ENCODE measurements at places on chromosomes 5 and 9.

- no peak for DNase-seq
Observed at GRCh38 chr5:149128023-149128875, 13.0 kb upstream of the ABLIM3 start.

DNA sequence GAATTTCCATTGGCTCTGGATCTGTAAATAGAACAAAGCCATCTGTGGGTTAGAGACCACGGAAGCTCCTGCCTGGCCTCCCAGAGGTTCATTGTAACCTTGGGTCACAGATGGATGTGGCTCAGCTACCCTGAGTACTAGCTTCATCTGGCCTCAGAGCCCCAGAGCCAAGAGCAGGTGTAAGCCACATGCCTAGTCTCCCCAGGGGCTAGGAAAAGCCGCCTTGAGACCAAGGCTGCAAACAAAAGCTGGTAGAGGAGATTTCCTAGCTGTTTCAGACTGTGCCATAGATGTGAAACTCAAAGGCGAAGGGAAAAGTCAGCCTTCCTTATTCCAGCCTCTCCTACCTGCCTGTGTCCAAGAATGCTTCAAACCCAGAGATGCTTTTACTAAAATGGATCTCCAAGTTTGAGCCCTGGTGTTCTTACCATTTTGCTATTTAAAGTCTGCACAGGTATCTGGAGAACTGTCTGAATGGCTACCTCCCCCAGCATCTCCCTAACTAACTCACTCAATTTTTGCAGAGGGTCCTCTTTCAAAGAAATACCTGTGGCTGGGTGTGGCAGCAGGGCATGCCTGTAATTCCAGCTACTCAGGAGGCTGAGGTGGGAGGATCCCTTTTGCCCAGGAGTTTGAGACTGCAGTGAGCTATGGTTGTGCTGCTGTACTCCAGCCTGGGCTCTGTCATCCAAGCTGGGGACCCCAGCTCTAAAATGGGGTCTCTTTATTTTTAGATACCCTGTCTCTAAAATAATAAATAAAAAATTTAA lies 42.3 kb upstream of the MAP1B start:
- DNase-seq, result no peak

- DNase-seq, result no peak
Observed at GRCh38 chr9:95785209-95785608, 90.3 kb upstream of the ERCC6L2 start.

GRCh38 chr5:179680780-179681401 lies at the start of gene CBY3:
TSS of gene CBY3 (minus strand) at chr5:179681034. CDS start at chr5:179680918, 116 bp downstream.
- DNase-seq, result no peak

DNA sequence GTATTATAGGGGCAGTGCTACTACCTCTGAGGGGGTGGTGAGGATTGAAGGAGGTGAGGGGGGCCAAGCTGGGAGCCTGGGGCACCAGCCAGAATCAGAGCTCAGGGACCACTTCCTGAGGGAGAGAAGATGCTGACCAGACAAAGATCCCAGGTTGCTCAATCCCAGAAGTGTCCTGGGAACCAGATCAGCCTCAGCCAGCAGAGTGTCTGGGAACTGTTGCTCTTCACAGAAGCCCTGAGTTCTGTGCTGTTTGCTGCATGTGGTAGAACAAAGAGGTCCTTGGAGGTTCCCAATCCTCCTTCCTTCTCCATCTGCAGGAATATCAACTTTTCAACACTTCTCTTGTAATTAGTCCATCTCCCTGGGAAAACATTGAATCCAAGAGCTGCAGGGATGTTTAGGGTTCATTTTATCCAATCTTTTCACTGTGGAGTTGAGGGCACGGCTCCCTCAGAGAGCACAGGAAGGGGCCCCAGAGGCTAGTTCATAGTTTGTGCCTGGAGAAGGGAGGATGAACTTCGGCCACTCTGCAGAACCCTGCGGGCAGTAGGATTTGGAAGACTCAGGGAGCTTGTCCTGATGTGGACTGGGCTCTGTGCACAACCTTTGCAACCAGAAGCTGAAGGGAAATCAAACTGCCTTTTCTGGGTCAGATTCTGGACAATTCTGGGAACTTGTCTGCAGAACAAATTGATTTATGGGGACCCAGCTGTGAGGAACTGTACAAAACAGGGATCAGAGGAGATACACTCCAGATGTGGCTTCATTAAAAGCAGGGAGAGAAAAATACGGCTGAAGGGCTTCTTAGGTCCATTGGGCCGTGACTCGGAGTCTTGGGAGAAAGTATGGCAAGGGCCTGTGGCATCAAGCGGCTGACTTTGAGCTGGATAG lies 57.1 kb downstream of the GALNT12 start:
- DNase-seq, result no peak

DNA sequence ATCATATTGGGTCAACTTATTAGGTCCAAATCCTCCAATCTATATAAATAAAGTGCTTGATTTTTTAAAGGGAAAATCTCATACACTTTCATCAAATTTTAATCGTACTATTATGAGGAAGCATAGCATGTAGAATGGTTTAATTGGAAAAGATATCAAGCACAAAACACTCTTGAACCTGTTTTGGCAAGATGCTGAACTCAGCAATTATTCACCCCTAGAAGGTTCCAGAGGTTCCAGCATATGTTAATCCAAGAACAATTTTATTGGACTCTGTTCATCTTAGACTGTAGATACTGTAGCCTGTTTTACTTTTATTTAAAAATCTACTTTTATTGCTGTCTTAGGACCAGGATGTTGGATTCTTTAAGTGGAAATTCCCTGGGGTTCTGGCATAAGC lies 92.4 kb upstream of the LHFPL2 start:
- no peak for DNase-seq

- DNase-seq, result no peak
Observed at GRCh38 chr9:127783111-127784008, 2.5 kb upstream of the CDK9 start.

GRCh38 chr5:160486573-160486972 lies 64.9 kb downstream of the PTTG1 start:
- no peak for DNase-seq

GRCh38 chr5:51188001-51188591 lies 195.2 kb upstream of the ISL1 start:
- no peak for DNase-seq

GRCh38 chr5:91352831-91353695 lies 30.1 kb downstream of the ARRDC3 start:
- DNase-seq, result no peak

- no peak for DNase-seq
Observed at GRCh38 chr5:139385061-139386049, 2.3 kb upstream of the SLC23A1 start.

GRCh38 chr9:136484153-136485048 lies 1.6 kb upstream of the SEC16A start:
- peak; percentile 26 for DNase-seq

DNA sequence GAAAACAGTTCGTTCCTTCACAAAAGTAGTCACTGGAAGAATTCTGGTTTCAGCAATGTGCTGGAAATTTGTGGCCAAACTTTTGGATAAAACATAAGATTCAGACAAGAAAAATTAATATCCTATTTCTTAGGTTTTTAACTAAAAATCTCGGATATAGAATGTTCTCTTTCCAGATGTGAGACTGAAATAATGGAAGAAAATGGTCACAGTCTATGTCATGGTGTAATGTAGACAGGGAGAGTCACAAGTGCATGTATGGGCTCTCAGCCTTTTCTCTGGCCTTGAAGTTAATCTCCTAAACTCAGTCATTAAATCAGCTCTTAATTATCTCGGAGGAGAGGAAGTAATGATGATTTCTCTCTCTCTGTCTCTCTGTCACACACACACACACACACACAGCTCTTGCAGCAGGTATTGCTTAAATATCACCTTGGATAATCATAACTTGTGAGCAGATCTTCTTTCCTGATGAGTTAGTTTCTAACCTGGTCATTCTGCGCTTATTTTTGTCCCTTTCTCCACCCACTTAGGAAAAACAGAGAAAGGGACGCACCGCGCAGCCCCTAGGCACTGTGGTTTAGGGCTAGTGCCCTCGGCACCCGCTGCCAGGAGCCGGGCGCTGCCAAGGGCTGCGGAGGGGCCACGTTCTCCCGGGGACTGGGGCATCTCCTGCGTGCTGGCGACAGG lies 672 bp upstream of the ITGA2 start:
- no peak for DNase-seq

- DNase-seq, result no peak
Observed at GRCh38 chr5:138585157-138585556, 10.0 kb upstream of the HSPA9 start.

DNA sequence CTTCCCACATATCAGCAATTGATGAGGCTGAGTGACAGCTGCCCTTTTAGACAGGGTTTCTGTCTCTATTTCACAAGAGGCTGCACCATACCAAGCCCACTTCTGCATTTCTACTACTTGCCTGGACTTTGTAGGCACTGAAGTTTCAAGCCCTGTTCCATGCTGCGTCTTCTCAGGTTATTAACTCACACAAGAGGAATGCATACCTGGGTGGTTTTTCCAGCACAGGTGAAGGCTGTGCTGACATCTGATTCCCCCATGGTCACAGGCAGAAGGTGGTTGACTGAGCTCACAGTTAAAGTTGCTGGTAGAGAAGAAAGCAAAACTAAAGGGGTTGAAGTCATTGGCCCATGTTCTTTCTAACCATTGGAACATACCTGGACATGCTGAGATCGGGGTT lies 86.6 kb downstream of the MAMDC2 start:
- no peak for DNase-seq

GRCh38 chr9:126991183-126991582 lies 76.6 kb downstream of the RALGPS1 start:
- no peak for DNase-seq

- no peak for DNase-seq
Observed at GRCh38 chr5:35685161-35685560, 67.5 kb downstream of the SPEF2 start.

DNA sequence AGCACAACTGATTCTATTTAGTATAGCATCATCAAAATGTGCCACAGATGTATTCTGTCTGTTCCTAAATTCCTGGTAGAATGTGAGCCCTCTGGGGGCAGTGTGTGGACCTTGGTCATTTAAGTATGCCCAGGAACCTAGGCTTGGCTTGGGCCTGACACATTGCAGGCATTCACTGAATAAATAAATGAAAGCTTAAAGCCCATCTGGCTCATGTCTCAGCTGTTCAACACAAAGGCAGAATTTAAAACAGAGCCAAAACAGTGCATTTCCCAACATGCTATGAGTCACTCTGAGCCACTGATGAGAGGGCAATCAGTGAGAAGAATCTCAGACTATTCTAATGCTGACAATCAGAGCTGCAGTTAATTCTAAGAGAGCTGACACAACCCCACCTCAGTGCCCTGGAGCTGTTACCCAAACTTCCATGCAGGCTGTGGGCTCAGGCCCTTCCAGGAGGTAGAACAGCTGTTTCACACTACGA lies 8.1 kb downstream of the FAM193B start:
- no peak for DNase-seq

GRCh38 chr5:102759289-102759688 lies 4.2 kb downstream of the PAM start:
- no peak for DNase-seq

DNA sequence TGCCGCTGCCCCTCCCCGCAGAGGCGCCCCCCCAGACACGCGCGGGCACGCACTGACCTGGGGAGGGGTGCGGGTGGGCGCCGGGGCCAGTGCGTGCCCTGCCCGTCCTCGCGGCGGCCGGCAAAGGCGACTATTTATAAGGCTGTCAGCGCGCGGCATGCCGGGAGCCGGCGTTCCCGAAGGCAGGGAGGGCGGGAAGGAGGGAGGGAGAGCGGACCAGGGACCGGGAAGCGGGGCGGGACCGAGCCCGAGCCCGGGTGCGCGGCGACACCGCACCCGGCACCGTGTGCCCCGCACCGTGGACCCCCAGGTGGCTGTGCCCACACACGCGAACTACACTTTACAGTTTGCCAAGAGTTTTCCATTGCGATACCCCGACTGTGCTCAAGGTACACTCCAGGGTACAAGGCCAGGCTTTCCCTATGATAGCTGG lies at the start of gene AK1:
Gene AK1 (minus strand): TSS at position 110 of the 433 bp plus-strand sequence. CDS start 3,058 bp downstream, outside the sequence.
- DNase-seq, result peak; percentile 58

All from COR-L47 (cell line).